ENCODE measurements at places on chromosomes 12 and 14.

GRCh38 chr12:42810006-42810405 lies 220.5 kb upstream of the PRICKLE1 start:
- DNase-seq = no peak

DNA sequence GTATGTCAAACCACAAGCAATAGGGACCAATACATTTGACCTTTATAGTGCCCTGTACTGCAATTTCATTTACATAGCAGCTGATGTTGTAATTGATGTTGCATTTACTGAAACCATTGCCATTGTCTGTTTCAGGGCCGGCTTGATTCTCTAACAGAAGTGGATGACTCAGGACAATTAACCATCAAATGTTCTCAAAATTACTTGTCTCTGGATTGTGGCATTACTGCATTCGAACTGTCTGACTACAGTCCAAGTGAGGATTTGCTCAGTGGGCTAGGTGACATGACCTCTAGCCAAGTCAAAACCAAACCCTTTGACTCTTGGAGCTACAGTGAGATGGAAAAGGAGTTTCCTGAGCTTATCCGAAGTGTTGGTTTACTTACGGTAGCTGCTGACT lies 216.0 kb downstream of the AKAP6 start:
- DNase-seq = no peak

GRCh38 chr12:120961604-120962531 lies 16.5 kb upstream of the HNF1A start:
- DNase-seq = no peak

DNA sequence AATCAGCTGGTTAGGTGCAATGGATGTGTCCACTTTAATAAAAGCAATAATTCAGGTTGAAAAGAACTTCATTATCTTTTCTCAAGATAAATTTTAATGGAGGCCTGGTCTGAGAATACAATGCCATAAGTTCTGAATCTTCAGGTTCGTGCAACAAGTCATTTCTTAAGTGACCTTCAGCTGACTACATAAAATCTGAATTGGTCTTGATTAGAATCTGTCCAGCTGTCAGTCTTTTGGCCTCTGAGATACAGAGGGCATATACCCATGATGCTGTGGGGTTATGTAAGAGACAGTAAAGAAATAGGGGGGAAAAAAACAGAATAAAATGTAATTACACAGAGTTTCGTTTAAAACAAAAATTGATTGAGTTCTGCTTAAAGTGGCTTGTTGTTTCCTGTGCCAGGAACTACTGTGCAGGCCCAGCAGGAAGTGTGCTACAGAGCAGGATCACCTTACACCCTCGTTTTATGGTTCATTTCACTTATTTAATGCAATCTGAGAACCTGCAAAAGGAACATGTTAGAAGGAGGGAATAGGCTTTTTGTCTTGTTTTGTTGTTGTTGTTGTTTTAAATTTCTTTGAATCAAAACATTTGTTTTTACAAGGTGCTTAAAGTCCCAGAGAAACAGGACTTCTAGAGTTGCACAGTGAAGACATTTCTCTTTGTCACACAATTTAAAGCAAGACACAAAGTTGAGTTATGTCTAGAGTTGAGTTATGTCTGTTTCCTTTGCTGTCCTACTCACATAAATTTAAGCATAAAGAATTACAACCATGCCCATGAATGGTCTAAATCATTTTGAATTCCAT lies 64.2 kb downstream of the LGR5 start:
- DNase-seq = no peak

DNA sequence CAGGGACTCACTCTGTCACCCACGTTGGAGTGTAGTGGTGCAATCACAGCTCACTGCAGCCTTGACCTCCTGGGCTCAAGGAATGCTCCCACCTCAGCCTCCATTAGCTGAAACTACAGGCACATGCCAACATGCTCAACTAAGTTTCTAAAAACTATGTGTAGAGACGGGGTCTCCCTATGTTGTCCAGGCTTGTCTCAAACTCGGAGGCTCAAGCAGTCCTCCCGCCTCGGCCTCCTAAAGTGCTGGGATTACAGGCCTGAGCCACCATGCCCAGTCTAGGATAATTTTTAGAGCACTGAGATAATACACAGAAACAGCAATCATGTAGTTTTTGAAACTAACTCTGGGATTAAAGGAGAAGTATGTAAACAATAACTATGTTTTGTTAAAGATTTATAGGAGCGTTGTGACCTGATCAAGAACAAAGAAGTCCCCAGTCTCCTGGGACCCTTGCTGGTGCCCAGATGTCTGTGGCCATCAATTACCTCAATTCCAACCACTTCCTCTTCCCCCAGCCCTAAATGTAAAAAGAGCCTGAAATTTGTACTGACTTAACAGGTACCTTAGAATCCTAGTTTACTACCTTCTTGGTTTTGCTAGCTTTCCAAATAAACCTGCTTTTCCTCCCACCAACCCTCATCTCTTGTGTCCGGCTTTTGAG lies 28.9 kb upstream of the EGLN3 start:
- DNase-seq = no peak

DNA sequence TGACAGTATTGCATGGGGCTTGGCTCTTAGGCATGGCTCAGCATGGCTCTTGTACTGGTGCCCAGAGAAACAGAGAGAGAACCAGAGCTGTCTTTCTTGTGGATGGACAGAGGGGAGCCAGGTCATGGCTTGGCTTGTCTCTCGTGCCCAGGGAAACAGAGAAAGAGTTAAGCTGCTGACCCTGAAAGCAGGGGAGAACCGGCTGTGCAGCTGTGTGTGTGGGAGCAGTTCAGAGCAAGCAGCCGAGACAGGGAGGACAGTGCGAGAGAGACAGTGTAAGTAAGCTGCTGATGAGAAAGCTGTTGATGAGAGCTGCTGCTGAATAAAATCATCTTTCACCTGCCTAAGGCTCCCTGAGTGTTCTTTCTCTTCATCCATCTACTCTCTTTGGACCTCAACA lies 61.3 kb upstream of the DDHD1 start:
- no peak for DNase-seq

DNA sequence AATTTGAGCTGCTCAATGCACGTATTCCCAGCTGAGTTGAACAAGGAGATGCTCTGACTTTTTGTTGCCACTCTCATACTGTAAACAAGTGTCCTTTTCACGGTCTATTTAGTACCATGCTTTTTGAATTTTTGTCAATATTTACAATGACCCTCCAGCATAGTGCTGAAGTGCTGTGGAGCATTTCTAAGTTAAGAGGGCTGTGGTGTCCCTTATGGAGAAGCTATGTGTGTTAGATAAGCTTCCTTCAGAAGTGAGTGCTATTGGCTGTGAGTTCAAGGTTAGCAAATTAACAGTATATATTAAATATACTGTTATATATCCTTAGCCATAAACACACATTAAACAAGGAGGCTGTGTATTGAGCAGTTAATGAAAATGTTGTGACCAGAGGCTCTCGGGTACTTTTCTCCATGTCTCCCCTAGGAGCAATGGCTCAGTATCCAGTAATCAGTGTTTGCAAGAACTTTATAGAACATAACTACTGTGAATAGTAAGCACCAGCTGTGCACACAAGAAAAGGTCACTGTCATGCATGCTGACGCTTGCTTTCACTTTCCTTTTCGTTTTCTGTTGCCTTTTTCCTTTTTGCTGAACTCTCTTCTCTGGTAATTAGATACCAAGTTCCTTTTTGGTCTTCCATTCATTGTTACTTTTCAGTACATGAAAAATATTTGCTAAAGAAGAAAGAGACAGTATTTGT lies 187.2 kb upstream of the NEDD1 start:
- no peak for DNase-seq

DNA sequence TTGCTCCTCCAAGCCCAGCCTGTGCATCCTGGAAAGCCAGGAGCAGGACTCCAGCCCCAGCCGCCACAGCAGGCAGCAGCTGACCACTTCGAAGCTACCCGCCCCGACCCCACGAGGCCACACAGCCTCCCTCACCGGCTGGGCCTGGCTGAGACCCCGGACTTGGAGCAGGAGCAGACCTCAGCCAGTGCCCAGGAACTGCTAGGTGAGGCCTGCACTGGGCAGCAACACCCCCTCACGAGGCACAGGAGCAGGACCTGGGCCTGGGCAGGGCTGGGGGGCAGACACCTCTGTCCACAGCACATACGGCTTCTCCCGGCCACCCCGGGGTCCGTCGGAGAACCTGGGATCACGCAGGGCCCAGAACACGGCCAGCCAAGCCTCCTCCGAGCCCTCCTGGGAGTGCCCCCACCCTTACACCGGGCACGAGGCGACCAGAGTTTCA lies 137.4 kb upstream of the C14orf180 start:
- no peak for DNase-seq

DNA sequence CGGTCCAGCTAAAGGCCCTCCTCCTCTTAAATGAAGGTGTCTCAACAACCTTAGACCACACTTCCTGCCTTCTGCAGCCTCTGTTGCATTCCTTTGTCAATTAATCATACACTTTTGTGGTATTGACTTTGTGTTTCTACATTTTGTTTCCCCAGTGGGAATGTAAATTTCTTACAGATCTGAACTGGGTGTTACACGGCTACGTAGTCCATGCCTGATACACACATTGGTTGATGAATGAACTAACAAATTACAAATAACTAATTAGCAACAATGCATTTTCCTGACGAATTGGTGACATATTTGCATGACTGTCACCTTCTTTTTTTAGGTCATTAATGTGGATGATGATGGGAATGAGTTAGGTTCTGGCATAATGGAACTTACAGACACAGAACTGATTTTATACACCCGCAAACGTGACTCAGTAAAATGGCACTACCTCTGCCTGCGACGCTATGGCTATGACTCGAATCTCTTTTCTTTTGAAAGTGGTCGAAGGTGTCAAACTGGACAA lies 15.2 kb upstream of the CCT2 start:
- no peak for DNase-seq

- DNase-seq = no peak
Measured at GRCh38 chr12:102539651-102540553, 59.5 kb upstream of the IGF1 start.

DNA sequence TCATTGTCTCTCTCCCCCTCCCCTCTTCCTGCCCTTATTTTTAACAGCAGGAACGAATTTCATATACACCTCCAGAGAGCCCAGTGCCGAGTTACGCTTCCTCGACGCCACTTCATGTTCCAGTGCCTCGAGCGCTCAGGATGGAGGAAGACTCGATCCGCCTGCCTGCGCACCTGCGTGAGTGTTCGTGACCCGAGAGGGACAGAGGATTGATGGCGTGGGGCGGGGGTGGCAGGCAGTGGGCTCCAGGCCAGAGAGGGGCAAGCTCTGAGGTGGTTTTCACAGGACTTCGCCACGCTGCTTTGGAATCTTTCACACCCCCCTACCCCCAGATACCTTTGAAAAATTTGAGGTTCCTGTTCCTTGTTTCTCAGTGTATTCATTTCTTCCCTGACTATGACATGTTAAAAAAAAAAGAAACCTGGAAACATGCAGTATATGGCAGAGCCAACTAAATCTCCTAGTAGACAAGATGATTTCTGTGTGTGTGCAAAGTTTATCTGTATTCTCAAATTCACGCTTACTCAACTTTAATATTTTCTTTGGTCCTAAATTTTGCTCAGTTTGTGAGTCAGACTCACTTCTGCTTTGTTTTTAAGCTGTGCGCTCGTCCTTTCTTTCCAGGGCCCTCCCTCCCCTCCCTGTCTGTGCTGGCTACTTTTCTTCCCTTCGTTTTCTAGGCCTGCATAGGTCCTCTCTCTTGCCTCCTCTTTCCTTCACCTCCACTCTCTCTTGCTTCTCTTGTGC lies 103.1 kb downstream of the ETV6 start:
- no peak for DNase-seq

GRCh38 chr14:104931304-104931770 lies 6.7 kb downstream of the PLD4 start:
- DNase-seq = no peak

- no peak for DNase-seq
Measured at GRCh38 chr12:13211191-13211858, 14.8 kb downstream of the EMP1 start.

- DNase-seq = no peak
Measured at GRCh38 chr12:122174155-122174845, at the start of gene IL31. IL31 (minus strand) TSS chr12:122174221; CDS start chr12:122174172, 49 bp downstream.

DNA sequence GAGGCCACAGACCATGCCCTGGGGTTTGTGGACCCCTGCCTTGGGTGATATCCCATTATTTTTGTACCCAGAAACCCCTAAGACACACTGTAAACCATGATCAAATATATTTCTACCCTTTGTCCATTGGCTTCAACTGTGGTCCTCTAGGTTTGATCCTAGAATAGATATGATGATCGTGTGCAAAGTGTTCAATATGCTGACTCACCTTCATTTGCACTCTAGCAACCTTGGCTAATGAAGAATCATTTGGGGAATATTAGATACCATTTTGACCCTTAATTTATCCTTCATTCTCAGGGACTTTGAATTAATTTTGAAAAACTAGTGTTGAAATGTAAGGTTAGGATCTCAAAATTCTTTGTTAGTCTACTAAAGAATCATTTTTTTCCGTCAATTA lies 73.1 kb upstream of the RAP1B start:
- no peak for DNase-seq

DNA sequence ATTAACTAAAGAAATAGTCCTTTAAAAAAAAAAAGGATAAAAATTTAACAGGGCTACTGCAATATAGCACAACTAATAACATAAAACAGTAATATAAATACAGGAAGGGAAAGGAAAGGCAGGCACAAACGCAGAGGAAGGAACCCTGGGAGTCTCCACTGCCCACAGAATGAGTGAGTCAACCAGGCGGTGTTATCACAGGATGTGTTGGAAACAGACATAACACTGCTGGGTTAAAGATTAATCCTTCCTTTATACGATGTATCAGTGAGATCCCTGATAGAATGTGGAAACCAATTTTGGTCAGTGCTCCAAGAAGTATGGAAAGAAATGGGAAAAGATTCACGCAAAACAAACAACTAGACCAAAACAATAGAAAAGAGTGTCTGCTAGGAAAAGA lies 47.9 kb downstream of the FGD6 start:
- no peak for DNase-seq

GRCh38 chr12:84955298-84955697 lies 42.7 kb upstream of the SLC6A15 start:
- no peak for DNase-seq

DNA sequence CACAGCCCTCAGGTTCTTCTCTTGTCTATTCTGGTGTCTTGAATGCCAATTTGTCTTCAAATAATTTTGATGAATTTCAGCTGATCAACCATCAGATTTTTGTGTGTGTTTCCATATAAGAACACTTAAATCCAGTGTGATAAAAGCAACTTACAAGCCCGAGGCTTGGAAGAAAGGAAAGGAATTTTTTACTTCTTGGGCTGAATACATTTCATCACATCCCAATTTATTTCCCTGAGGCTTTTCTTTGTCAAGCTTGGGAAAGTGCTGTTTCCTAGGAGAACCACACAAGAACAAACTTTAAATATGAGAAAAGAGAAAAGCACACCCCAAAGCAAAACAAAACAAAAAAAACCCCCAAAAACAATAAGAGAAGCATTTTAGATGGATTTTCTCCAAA lies 26.6 kb downstream of the GPRC5D start:
- no peak for DNase-seq

DNA sequence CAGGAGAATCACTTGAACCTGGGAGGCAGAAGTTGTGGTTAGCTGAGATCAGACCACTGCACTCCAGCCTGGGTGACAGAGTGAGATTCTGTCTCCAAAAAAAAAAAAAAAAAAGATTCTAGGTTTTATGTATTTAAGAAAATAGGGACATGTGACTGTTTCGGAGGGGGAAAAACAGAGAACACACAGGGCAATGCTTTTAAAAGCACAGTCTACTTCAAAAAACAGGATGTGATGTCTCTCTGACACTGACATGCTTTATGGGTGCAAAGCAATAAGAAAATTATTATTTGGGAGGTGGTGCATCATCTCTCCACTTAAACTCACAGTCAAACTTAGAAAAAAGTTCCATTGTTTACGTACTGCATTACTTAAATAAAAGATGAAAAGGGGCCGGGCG lies 28.7 kb downstream of the CLIP1 start:
- DNase-seq = no peak

GRCh38 chr12:115010324-115010995 lies 326.5 kb upstream of the TBX3 start:
- no peak for DNase-seq

- no peak for DNase-seq
Measured at GRCh38 chr14:102666635-102667034, 74.2 kb downstream of the RCOR1 start.

Data from activated CD8-positive, alpha-beta memory T cell treated with anti-CD3 and anti-CD28 coated beads for 4 hours (primary cell).